ENCODE measurements at places on chromosomes 4 and X.

DNA sequence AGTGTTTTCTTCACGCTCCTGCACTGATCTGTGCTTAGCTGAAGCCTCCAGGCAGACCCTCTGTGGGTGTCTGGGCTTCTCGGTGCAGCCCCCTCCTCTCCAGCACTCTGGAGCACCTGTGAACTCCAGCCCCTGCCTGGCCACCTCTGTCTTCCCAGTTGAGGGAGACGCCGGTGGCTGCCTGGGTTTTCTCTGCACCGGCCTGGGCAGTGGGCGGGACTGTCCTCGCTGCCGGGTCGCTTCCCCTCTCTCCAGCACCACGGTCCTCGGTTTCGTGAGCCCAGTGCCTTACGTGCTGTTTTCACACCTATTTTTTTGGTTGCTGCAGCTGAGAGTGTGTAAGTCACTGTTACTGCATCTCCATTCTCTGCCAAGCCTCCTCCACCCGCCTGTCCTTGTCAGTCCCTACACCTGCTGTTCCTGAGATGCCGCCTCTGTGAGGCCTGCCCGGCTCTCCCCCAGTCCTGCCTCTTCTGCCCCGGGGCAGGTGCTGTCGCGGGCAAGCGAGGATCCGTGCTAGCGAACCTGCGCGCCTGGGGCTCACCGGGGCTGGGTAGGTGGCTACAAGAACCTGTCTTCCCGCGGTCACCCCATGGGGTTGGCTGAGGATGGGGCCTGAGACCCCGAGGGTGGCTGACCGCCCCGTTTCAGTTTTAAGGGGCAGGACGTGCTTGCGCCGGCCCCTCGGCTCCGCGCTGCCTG is 2.4 kb upstream of the FGFRL1 start:
- no peak for DNase-seq

- no peak for DNase-seq
These were observed 16.9 kb downstream of the PLAC1 start for GRCh38 chrX:134641346-134641745.

- no peak for DNase-seq
These were observed 68.4 kb downstream of the ARHGEF38 start for GRCh38 chr4:105620640-105621323.

GRCh38 chrX:68659786-68660185 is 12.3 kb downstream of the STARD8 start:
- no peak for DNase-seq

GRCh38 chr4:186299291-186299690 is 33.3 kb downstream of the F11 start:
- no peak for DNase-seq

All from amniotic stem cell (primary cell).